Activated T-cell treated with anti-CD3 and anti-CD28 coated beads for 48 hours (primary cell): ENCODE measurements at places on chromosomes 4 and X.

- DNase-seq: no peak
Observed at GRCh38 chrX:23394421-23394820, 59.8 kb downstream of the PTCHD1 start.

DNA sequence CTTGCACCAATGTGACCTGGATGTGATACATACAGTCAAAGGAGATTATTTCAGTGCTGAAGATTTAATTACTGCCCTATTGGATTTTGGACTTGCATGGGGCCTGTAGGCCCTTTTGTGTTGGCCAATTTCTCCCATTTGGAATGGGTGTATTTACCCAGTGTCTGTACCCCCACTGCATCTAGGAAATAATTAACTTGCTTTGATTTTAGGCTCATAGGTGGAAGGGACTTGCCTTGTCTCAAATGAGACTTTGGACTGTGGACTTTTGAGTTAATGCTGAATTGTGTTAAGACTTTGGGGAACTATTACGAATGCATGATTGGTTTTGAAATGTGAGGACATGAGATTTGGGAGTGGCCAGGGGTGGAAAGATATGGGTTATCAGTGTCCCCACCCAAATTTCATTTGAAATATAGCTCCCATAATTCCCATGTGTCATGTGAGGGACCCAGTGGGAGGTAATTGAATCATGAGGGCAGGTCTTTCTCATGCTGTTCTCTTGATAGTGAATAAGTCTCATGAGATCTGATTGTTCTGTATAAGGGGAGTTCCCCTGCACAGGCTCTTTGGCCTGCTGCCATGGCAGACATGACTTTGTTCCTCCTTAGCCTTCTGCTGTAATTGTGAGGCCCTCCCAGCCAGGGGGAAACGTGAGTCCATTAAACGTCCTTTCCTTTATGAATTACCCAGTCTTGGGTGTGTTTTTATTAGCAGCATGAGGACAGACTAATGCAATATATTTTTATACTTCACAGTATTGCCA is 362.2 kb upstream of the SPANXN4 start:
- no peak for DNase-seq

DNA sequence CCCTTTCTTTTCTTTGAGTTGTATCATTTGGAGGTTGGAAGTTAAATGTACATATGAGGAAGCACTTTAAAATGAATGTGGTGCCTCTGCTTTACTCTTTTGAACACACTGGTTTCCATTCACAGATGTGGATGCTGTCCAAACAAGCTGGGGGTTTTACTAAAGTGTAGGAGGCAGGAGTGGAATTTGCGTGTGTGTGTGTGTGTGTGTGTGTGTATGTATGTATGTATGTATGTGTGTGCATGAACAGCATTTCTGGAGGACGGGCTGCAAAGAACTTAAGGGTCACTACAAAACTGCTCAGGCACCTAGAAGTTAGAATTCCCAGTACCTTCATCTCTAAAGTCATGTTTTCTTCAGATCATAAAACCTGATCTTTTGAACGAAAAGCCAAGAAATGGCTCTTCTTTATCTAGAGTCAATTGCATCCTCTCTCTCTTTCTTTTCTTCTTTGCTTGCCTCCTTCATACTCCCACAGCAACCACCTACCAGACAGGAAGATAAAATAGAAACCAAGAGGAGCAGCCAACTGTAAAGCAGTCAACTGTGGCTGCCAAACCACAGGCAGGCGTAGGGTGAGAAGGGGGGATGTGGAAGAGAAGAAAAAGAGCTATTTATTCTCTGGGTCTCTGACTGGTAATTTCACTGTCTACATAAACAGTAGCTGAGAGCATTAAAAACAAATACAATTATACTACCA is 177.0 kb upstream of the RASGEF1B start:
- no peak for DNase-seq

- no peak for DNase-seq
Observed at GRCh38 chrX:64792598-64793337, 183.5 kb downstream of the ZC4H2 start.

DNA sequence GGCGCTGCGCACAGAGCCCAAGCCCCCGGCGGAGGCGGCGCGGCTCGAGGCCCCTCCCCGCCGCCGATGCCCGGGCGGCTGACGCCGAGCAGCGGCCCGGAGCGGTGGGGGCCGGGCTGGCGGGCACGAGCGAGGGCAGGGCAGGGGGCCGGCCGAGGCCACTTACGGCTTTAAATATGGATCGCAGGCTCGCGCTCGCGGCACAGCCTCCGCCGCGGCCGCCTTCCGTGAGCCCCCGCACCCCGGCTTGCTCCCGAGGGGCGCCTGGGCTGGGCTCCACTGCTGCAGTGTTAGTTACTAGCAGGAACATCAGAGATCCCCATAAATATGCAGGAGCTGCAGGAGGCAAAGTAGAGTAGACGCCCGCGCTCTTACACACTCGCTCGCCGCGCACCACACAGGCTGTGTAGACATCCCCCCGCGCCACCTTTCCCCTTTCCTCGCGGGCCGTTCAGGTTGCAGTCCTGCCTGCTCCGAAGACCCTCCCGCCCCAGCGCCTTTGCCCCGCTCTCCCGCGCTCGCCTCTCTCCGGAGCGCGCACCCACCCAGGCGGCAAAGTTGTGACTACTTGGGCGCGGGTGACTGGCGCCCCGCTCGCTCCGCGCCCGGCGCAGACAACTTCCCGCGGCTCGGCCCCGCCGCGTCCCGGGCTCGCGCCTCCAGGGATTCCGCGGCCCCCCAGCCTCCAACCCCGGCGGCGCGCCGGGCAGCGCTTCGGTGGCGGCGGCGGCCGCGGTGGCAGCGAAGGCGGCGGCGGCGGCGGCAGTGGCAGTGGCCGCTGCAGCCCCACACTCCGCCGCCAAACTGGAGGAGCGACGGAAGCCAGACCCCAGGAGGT is 152.0 kb upstream of the SLC4A4 start:
- DNase-seq: peak; percentile 15

DNA sequence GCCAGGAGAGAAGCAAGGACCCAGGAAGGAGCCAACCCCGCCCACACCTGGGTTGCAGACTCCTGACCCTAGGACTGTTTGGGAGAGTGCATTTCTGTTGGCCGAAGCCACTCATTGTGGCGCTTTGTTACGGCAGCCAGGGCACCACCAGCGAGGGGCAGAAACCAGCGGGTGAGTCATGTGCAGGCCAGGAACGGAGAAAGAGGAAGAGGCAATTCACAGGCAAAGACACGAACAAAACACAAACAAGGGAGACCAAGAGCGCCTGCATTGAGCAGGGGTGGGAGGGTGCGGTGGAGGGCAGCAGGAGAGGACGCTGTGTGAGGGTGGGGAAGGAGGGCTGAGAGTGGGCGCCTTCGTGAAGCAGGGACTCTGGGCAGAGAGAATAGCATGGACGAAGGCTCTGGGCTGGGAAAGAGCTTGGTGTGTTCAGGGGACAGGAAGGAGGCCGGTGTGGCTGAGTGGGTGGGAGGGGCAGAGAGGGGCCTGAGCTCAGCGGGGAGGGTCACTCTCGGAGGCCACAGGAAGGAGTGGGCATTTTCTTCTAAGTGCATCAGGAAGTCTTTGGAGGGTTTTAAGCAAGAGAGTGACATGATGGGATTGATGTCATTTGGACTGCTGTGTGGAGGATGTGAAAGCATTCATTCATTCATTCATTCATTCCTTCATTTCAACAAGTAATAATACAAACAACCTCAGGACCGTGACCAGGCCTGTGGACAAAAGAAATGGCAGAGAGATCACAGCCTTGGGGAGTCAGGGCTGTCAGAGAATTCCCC is 12.2 kb upstream of the WFS1 start:
- no peak for DNase-seq

- no peak for DNase-seq
Observed at GRCh38 chr4:80112236-80112635, 39.2 kb upstream of the ANTXR2 start.

DNA sequence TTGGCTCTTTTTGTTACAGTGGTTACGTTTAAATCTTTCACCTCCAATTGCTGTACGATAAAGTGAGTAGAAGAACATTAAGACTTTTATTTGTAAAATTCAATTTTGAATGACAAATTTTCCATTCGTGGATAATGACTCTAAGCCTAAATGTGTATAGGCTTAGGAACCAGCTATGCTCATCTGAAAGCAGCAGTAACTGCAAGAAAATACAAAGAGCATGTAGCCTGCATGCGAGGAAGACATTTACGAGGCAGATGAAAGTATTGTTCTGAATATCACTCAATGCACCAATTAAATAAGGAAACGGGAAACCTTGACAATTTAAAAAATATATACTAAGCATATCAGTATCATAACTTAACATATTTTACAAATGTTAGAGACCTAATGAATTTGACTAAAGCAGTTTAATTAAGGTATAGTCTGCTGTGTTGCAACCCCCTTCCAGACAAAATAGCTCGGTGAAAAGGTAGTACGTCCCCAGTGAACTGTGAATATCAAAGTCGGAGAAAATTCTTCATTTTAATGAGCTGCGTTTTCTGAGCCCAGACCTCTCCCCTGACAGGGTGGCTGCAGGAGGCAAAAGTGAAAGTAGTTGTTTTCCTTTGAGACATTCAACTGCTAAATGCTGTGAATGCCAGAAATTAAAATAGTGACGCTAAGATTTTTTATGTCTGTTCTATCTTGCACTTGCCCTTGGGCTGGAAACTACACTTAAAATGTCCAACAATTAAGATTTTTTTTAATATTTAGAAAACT is 1236.5 kb upstream of the TENM3 start:
- no peak for DNase-seq

GRCh38 chr4:76147454-76148141 is 599 bp downstream of the NUP54 start:
- DNase-seq: peak; percentile 59

GRCh38 chr4:79413032-79413885 is 5.2 kb upstream of the GK2 start:
- no peak for DNase-seq

DNA sequence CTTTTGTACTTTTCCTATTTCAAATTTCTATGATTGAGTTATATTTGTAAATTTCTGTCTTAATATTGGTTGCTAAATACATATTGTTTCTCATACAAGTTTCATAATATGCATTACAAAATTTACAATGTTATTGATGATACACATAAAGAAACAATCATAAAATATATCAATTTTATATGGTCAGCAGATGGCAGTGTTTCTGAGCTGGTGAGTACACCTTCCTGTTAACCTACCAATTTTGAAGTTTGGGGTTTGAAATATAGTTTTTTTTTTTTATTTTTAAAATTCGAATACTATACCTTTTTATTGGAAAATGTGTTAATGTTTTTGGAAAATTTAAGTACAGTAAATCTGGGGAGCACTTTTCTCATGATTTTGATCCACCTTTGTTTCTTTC is 1953.1 kb upstream of the ADGRL3 start:
- no peak for DNase-seq

DNA sequence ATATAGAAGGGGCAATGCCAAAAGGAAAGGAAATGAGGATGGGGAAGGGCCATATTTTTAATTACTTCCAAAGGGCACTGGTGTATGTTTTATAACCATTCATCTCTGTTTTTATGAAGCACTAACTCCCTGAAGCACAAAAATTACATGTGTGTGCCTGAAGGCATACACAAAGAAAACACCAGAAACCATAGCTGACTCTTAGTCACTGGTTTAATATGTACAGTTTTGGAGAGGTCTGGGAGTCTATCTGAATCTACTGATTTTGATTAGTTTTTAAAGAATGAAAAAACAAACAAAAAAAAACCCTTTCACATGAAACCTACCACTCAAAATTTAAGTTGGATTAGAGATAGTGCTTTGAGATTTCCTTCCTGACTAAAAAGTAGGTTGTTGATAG is 438.7 kb downstream of the RPA4 start:
- no peak for DNase-seq

DNA sequence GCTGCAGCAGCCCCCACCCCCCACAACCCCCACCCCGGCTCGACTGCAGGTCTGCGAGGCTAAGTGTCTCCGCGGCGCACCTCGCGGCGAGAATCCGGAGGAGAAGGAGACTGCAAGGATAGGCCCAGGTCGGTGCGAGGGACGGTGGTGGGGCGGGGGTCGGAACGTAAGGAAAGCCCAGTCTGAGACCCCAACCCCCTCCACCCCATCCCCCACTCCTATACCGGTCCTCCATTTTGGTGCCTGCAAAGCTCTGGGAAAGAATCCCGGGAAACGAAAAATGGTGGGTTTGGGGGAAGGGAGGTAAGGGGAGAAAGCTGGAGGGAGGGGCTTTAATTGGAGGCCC is 614 bp downstream of the BEX3 start:
- DNase-seq: no peak

- no peak for DNase-seq
Observed at GRCh38 chr4:178185517-178185916, 743.3 kb upstream of the AGA start.

GRCh38 chr4:186624951-186625350 is 69.6 kb upstream of the MTNR1A start:
- no peak for DNase-seq

GRCh38 chr4:40314951-40315350 is 20.2 kb upstream of the CHRNA9 start:
- DNase-seq: no peak

DNA sequence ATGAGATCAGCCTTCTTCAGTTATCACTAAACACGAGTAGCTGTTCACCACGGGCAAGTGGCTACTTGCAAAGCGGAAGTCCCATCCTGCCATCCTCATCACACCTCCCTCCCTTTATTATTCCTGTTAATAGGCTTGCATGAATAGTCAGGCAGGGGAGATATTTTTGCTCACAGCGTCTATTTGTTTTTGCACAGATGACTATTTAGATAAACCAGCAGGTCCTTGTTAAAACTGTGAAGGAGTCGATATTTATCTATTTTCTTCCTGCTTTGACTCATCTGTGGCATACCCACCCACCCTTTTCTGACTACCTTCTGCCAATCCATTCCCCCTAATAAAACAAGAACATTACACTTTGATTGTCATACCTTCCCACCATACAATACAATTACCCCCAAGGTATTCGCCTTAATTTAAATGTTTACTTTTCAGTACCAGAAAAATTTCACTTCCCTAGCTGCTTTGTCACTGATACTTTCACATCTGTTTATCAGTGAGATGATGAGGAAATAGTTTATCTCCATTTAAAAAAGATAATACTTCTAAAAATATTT is 96.6 kb upstream of the BANK1 start:
- DNase-seq: no peak

- DNase-seq: no peak
Observed at GRCh38 chrX:132821974-132822633, 136.3 kb downstream of the HS6ST2 start.

- no peak for DNase-seq
Observed at GRCh38 chr4:20015636-20016224, 236.0 kb upstream of the SLIT2 start.

DNA sequence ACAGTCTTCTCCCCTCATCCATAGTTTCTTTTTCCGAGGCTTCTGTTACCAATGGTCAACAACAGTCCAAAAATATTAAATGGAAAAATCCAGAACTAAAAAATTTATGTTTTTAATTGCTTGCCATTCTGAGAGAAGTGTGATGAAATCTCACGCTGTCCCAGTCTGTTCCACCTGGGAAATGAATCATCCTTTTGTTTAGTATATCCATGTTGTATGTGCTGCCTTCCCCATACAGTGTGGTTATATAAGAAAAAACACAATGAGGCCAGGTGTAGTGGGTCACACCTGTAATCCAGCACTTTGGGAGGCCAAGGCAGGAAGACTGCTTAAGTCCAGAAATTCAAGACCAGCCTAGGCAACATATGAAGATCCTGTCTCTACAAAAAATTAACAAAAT is 161.6 kb downstream of the CHIC2 start:
- no peak for DNase-seq

- DNase-seq: no peak
Observed at GRCh38 chrX:20412871-20413486, 146.3 kb upstream of the RPS6KA3 start.
